ENCODE measurements at places on chromosomes 13 and 19.

- no peak for DNase-seq
Measured at GRCh38 chr13:93982179-93982918, 497.1 kb downstream of the DCT start.

GRCh38 chr13:38902551-38902950 is 88.1 kb downstream of the STOML3 start:
- DNase-seq, result no peak

- DNase-seq, result no peak
Measured at GRCh38 chr13:25887962-25888655, 163.7 kb downstream of the SHISA2 start.

- no peak for DNase-seq
Measured at GRCh38 chr19:1062387-1063029, 4.5 kb upstream of the ARHGAP45 start.

GRCh38 chr19:18589380-18590272 is 1.0 kb downstream of the REX1BD start:
- peak; percentile 68 for DNase-seq

GRCh38 chr13:36959456-36960116 is 39.5 kb upstream of the SMAD9 start:
- no peak for DNase-seq

DNA sequence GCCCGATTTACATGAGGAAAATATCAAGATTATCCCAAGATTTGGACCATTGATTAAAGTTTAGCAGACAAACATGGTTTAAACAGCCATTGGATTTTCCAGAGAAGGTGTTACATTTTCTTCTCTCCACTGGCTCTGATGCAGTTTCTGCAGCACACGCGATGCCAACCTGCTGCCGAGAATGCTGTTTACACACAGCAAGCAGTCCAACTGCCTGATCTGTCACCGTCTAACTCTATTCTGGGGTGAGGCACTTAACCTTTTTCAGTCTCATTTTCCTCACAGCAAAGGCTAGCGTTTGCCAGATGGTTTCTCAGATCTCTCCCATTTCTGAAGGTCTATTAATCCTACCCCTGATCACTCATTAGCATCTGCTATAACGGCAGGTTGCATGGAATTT is 763.5 kb upstream of the GPC6 start:
- no peak for DNase-seq

GRCh38 chr13:71814806-71815360 is 52.1 kb downstream of the DACH1 start:
- no peak for DNase-seq

DNA sequence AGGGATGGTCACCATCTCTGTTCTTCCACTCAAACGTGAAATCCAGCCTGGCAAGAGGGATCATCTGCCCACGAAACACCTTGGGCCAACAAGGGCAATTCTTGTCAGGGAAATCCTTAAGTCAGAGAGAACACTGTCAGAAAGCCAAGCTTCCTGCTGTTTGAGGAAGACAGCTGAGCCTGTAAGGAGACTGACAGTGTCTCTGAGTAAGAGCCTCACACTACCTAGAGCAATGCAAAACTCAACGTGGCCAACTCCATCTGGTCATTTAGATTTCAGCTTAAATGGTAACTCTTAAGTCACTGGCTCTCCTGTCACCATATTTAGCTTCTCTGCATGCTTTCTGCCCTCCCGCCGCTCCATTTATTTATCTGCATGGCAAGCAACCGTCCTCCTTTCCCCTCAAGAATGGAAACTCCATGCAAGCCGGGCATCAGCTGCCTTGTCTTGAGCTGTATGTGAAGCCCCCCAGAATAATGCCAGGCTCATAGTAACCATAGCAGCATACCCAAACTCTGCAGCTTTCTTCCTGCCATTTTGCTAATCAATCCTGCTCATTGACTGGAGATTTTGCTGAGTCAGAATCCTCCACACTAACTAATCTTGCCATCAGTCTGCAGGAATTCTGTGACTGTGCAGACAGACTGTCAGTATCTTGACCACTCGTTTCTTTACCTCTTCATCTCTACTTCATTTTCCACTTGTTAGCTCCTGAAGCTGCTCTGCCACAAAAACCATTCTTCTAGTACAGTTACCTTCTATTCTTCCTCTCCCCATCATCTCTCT is 159.8 kb downstream of the IRS2 start:
- no peak for DNase-seq

DNA sequence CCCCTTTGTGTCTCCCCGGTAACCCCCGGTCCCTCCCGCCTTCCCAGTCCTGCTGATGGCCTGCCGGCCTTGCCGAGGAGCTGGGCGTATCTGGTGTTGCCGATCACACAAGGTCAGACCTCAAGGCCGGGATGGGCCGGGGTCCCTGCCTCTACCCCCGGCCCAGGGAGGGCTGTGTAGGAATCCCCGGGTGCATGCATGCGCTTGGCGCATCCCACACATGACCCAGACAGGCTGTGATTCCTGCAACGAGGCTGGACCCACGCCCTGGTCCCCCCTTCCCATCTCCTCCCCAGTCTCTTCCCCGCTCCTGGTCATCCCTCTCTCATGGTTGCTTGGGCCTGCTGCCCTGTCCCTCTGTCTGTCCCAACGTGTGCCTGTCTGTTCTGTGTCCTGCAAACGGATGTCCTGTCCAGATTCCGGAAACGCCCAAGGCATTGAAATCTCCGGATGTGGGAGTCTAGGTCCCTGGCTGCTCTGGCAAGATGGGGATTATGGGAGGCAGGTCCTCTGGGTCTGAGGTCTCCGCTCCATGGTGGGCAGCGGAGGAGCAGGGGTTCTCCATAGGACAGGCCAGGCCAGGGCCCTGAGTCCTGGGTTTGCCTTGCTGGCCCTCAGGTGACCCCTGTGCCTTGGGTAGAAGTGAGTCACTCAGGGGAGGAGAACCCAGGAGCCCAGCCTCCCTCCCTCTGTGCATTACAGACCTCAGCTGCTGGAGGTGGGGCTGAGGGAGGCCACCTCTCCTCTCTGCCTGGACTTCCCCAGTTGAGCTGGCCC is 1.6 kb downstream of the PKN1 start:
- DNase-seq, result peak; percentile 83

DNA sequence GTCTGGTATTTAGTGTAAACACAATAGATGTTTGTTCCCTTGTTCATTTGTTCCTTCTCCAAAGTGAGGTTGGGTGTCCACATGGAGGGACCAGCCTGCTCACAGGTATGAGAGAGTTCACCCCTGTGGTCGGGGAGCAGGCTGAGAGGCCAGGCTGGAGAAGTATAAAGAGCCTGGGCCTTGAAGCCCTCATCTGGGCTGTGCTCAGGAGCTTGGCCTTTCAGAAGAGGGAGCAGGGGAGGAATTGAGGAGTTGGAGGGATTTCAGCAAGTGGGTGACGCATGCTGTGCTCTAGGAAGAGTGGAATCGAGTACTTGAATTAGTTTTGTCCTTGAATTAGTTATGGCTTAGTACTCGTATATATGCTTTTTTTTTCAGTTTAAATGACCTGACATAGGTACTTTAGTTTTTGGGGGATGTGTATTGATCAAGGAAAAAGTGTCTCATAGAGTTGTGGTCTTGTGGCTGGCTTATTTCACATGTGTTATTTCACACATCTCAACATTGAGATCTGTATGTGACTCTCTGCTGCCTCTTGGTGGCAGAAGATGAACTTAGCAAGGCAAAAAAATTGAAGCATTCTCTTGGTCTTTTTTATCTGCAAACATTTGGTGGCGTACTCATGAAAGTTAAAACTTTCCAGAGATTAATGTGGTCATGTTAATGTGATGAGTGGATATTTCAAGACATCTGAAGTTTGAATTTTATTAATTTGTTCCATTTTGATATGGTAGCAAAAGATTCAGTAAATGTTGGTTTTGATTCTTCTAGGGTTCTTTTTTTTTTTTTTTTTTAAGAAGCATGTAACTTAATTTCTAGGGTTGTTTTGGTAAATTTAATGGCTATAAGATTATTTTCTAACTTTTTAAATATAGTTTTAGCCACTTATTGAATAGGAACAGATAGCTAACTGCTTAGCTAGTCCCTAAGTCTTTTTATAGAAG is 54.3 kb downstream of the SLAIN1 start:
- peak; percentile 70 for DNase-seq

DNA sequence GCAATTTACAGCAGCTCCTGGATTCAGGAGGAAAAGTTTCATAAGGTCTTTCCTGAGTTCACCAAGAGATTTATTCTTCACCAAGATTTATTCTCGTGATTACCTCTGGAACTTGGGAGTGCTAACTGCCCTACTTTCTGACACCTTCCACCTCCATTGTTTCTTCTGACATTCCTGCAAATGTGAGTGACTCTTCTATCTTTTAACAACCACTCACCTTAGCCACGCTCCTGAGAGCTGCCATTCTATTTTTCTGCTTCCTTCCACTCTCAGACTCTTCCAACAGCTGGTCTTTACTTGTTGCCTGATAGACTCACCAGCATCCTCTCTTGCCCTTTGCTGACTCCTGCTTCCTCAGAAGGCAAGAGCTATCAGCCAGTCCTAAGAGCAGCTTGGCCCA is 11.5 kb upstream of the CBY2 start:
- DNase-seq, result no peak

GRCh38 chr13:22926748-22927400 is 253.9 kb upstream of the SGCG start:
- no peak for DNase-seq

DNA sequence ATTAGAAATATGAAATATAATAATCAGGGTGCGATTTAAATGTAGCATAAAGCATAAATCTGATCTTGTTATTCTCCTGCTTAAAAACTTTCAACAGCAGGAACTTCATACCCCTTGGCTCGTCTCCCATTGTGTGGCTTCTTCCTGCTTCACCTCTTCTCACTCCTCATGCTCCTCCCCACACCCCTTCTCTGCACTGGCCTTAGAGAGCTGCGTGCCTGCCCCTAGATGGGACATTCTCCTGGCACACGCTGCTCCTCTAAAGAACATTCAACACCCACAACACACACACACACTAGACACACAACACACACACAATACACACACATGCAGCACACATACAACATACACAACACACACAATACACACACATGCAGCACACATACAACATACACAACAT is 104.6 kb upstream of the RAP2A start:
- DNase-seq, result peak; percentile 33

GRCh38 chr13:75123428-75123827 is 358.5 kb downstream of the TBC1D4 start:
- DNase-seq, result no peak

GRCh38 chr13:60335531-60335930 is 61.5 kb upstream of the TDRD3 start:
- peak; percentile 30 for DNase-seq

DNA sequence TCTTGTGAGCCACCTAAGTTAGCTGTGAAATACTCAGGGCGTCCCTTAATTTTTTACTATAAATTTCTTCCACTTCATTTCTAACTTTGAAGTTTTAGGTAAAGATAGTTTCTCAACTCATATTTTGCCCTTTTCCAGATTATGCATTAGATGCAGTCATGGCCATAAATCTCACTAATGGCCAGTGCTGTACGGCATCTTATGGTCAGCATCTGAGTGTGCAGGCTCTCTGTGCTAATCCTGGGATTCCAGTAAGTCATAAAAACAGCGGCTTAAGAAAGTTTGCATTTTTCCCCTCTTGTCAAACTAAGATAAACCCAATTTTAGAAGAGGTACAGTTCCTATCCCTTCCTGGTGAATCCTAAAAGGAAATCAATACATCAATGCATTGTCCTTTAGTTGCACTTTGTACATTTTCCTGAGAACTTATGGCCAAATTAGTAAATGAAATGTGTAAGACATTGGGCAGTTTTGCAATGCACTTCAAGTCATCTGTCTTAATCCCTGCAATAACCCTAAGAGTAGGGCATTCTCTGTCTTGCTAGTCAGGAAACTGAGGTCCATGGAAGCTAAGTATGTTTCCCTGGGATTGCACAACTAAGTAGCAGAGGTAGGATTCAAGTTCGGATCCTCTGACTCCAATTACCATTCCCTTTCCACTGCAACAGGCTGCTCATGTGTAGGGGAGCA is 146.2 kb downstream of the DCT start:
- DNase-seq, result no peak

GRCh38 chr13:73306688-73307087 is 247.9 kb downstream of the KLF5 start:
- DNase-seq, result no peak

- no peak for DNase-seq
Measured at GRCh38 chr13:39538816-39539790, 63.9 kb downstream of the LHFPL6 start.

- DNase-seq, result no peak
Measured at GRCh38 chr19:32219392-32219791, 126.0 kb upstream of the ZNF507 start.

DNA sequence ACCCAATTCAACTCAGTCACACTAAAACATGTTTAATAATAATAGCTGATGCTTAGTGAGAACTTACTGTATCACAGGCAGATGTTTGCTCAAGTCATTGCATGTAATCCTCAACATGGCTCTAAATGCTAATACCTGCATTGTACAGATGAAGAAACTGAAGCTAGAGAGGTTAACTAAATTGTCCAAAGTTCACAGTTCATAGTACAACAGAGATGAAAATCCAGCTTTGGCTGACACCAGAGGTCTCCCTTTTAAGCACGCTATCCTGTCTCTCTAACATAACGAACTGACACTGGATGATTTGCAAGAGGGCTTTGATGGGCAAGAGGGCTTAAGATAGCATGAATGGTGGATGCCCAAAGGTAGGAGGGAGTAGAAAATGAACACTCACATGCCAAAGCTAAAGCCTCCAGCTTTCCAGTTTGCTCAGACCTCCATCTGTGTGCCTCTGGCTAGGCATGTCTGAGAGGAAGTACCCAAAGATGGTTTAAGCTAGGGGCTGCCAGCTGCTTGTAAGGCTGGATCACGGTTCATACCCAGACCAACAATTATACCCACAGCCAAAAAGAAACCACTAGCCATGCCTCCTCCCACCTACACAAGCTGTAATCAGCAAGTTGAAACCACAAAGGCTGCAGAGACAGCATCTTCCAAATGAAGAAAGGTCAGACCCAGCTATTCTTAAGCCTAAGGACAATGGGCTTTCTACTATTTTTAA is 196.9 kb upstream of the UBL3 start:
- no peak for DNase-seq

- DNase-seq, result no peak
Measured at GRCh38 chr19:41408256-41408655, 10.6 kb downstream of the BCKDHA start.

- no peak for DNase-seq
Measured at GRCh38 chr13:64627654-64628053, 2602.5 kb downstream of the PCDH9 start.

GRCh38 chr19:40601134-40601974 is at the start of gene LTBP4:
Gene LTBP4, plus strand, starts transcription at chr19:40601369. Its CDS starts 19 bp downstream, at chr19:40601388.
- DNase-seq, result peak; percentile 28

- no peak for DNase-seq
Measured at GRCh38 chr19:49364083-49364737, 533 bp downstream of the DKKL1 start.

- no peak for DNase-seq
Measured at GRCh38 chr19:51594774-51595109, 23.7 kb downstream of the ZNF175 start.

- no peak for DNase-seq
Measured at GRCh38 chr13:53885997-53886396, 857.4 kb downstream of the OLFM4 start.

- no peak for DNase-seq
Measured at GRCh38 chr19:21133633-21134032, 8.2 kb upstream of the ZNF431 start.

GRCh38 chr19:290372-291005 is 714 bp downstream of the PLPP2 start:
- DNase-seq, result no peak

- DNase-seq, result no peak
Measured at GRCh38 chr19:50432221-50433028, at the start of gene MYBPC2. Gene MYBPC2, plus strand, starts transcription at chr19:50432892. Its CDS starts 62 bp downstream, at chr19:50432954.

Measured in cardiac fibroblast (primary cell).